ENCODE measurements at places on chromosomes 1 and 21.

- DNase-seq: no peak
These were observed 1.1 kb downstream of the ZSWIM5 start for GRCh38 chr1:45205011-45205909.

GRCh38 chr1:2268285-2269056, 40.4 kb downstream of the SKI start:
- DNase-seq: no peak

DNA sequence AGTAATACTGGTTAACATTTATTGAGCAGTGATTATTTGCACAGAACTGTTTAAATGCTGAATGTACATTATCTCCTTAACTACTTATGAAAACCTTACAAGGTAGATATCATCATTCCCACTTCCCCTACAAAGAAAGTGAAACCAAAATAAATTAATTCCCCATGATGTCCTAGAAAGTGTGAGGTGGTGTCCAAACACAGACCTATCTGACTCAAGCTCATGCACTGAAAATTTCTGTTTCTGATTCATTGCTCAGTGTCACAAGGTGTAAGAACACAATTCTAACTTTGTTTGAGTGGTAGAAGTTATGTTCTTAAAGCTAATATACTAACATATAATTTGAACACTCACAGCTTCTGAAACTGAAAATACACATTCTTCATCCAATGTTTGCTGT, 178.7 kb downstream of the MRPL39 start:
- no peak for DNase-seq

DNA sequence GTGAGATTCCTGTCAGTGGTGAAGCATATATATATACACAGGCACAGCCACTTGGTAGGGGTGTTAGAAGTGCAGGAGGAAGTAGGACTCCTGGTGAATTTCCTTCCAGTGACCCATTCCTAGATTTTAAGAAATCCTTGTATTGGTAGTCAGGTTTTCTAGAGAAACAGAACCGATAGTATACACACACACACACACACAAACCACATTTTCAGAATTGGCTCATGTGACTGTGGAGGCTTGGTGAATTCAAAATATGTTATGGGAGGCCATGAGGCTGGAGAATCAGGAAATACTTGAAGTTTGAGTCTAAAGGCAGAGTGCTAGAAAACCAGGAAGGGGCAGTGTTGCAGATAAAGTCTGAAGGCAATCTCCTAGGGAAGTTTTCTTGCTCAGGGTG, 114.2 kb downstream of the FCRL5 start:
- DNase-seq: no peak

- DNase-seq: no peak
These were observed 1351.6 kb downstream of the AMY1C start for GRCh38 chr1:105101261-105101660.

DNA sequence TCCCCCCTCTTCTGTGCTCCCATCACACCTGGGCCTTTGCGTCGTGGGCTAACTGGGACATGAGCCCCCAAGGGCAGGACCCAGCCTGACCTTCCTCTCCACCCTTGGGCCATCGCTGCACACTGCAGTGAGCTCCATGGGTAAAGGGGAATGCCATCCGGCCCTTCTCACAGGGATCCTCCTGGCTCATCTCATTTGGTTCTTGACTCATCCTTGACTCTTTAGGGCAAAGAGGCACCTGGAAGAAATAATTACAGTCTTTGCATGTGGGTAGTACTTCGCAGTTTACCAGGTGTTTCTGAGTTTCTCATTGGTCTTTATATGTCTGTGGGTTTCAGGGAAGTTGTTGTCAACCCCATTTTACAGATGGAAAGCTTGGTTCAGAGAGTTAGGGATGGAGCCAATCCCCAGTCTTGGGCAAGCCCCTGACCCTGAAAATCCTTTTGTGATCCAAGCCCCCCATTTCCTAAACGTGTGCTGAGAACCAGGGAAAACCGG, 59.3 kb upstream of the ID3 start:
- no peak for DNase-seq

DNA sequence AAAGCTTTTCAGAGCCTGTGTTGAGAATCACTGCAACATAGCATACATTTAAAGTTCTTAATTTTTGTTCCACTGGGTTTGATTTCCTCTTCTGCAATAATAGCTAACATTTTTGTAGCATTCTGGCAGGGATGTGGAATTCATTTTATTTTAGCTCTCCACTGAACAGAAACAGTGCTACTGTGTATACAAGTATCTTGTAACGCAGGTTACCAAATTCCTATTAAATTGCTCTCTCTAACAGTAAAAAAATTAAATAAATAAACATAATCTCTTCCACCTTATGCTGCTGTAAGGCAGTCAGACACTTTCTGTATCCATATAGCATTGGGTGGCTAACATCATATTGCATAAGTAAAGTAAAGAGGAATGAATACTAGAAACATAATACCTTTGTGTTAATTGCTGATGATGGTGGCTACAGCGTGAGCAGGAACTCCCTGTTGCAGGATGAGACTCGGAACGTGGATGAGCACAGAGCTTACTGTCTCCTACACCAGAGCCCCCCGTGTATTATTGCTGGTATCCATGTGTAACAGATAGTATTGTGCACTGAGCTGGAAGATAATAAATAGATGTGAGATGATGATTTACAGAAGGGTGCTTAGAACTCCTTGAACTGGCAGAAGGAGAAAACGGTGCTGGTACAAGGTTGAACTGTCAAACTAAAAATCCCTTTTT, 276.9 kb upstream of the SNX7 start:
- no peak for DNase-seq

- DNase-seq: no peak
These were observed 122.3 kb downstream of the DISC1 start for GRCh38 chr1:231748760-231749415.

DNA sequence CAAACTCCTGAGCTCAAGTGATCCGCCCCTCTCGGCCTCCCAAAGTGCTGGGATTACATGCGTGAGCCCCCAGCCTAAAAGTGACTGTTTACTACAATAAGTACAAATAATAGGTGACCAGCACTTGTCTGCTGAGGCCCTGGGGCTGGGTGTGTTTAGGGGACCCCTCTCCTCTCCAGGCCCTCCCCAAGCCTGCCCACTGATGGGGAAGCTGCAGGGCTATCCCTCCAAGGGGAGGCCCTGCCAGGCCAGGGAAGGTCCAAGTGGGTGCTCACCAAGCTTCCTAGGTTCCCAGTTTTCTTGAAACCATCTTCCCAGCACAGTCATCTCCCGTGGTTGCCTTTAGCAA, 60.7 kb downstream of the H3-3A start:
- no peak for DNase-seq

- no peak for DNase-seq
These were observed 31.0 kb downstream of the ILDR2 start for GRCh38 chr1:166944186-166944967.

DNA sequence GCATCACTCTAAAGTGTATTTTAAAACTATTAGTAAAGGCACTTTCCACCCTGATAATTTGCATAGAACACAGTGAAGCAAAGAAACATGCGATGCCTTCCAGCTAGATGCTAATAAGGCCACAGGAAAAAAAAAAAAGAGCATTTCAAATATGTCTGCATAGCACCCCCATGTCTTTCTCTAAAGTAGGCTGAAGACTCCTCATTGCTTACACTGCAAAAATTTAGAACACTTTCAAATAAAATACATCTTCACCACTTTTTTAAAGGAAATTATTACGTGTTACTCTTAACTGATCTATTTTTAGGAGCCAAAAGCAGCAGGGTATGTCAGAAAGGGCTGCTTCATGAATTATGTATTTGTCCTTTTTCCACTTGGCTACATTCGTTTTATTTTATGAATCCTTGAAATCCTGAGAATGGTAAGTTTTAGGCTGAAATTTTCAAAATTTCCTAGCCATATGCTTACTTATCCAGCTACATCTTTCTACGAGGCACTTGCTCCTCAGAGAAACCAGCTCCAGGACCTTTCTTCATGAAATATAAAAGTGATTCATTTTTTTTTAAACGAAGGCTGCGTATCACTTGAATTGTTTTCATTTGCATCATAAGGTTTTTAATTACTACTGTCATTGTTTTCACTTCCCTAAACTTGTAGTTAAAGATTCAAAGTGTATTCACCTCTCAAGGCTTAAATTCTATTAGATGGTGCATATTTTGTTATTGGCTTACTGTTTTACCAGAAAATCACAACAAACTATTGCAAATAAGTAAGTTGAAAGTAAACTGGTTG, 513.0 kb downstream of the PTPRC start:
- DNase-seq: no peak

DNA sequence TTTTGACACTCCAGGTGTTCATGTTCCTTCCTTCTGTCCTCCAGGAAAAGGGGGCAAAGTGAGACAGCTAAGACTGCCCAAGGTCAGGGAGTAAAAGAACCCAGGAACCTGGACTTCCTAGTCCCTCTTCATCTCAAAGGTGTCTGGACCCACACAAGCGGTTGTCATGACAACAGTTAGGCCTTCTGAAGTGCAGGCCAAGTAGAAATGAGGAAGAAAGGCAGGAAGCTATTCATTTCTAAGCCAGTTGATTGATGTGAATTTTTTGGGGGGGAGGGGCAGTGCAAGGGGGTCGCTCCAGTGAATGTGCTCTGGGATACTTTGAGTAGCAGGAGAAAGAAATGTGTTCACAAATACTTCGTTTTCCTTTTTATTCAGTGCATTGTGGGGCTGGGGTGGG, 114.3 kb downstream of the NAV1 start:
- no peak for DNase-seq

DNA sequence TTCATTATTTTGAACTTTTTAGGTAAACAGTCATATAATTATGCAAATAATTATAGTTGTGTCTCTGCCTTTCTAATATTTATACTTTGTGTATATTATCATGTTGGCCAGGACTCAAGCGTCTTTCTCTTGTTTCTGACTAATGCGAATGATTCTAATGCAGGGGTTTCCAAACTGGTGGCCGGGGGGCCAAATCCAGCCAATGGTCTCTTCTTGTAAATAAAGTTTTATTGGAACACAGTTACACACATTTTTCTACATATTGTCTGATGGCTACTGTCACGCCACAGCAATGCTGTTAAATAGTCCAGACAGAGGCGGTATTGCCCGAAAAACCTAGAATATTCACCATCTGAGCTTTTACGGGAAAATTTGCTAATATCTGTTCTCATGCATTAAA, 8.9 kb upstream of the POFUT2 start:
- no peak for DNase-seq

- DNase-seq: no peak
These were observed 20.1 kb downstream of the COP1 start for GRCh38 chr1:176187001-176187400.

- no peak for DNase-seq
These were observed 21.3 kb downstream of the ALPL start for GRCh38 chr1:21530368-21531016.

GRCh38 chr1:188386161-188386560, 1557.4 kb downstream of the PLA2G4A start:
- DNase-seq: no peak

DNA sequence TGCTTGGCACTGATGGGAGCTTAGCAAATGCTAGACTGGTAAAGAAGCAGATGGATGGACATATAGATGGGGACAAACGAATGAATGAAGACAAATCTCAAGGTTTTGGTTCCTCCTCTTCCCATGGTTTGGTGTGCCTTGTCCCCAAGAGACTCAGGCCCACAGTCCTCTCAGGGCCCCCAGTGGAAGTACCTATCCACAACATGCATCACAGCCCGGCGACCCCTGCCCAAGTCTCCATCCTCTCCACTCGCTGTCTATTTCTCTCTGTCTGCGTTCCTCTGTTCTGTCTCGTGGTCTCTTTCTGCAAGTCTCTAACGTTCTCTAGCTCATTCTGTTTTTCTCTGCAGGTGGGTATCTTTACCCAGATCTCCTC, 85.8 kb downstream of the GLIS1 start:
- no peak for DNase-seq

GRCh38 chr1:14240265-14240664, 358.2 kb upstream of the KAZN start:
- no peak for DNase-seq

DNA sequence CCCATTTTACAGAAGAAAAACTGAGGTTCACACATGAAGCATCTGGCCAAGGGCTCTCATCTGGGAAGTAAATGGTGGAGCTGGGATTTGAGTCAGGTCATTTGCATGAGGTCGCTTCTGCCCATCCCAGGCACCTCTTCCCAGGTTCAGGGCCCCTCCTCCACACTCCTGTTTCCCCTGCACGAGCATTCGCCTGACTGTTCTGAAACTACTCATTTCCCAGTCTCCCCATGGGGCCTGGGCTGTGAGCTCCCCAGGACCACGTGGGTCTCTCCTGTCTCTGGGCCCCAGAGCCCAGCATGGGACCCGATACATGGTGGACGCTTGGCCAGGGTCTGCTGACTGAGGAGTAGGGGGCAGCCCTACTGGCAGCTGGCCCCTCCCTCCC, 360.8 kb downstream of the MATN1 start:
- DNase-seq: no peak

- no peak for DNase-seq
These were observed 467.5 kb downstream of the SMYD3 start for GRCh38 chr1:246039584-246039983.

DNA sequence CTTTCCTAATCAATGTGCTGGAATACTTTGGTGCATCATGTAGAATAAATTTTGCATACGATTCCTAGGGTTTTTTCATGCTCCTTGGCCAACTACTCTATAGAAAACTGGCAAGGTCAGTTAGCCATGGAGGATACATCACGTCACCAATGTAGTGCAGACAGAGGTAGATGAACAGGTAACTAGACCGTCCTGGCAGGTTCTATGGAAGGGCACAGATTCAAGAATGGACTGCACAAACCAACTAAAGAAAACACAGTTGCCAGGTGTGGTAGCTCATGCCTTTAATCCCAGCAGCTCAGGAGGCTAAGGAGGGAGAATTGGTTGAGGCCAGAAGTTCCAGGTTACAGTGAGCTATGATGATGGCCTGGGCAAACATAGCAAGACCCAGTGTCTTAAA, 9.9 kb downstream of the MTF1 start:
- no peak for DNase-seq

DNA sequence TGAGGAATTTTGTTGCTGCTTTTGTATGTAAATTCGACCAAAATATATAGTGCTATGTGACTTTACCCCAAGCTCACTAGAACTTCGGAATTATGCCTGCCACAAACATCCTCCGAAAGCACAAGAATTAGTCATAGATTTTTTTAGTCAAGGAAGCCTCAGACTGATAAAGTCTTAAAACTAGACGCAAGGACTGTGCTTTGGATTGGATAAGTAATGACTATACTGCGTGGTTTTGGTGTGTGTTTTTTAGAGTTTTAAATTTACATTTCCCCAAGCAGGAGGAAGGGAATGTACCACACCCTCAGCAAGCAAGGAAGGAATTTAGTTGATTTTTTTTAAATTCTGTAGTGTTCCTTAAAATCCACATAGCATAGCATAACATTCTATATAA, 10.3 kb downstream of the WLS start:
- no peak for DNase-seq

- DNase-seq: no peak
These were observed 59.7 kb downstream of the ALPL start for GRCh38 chr1:21568809-21569385.

GRCh38 chr1:211583011-211583992, 4.3 kb upstream of the SLC30A1 start:
- DNase-seq: no peak

Measured in AG09319 (cell line).